ENCODE measurements at places on chromosomes 5 and 9. TPM values are rescaled to one million over a fixed set of nuclear protein-coding genes. Genes with fewer than 3 reads are reported as not detected.

GRCh38 chr9:106722051-106722753 is 140.8 kb upstream of the ZNF462 start:
- no peak for DNase-seq

HABP4 gene
- total RNA-seq, result 15.0 TPM

DDX4 gene
- total RNA-seq, result not detected

GRCh38 chr9:100285080-100285479 is 67.7 kb downstream of the TEX10 start:
- no peak for DNase-seq

IFNA2 gene
- not detected for total RNA-seq

AP3B1 gene
- 63.5 TPM for total RNA-seq

GRCh38 chr9:137462396-137462985 is 3.4 kb upstream of the NSMF start:
- DNase-seq, result no peak

- DNase-seq, result peak; percentile 69
Observed at GRCh38 chr9:15211160-15211814, 95.7 kb downstream of the TTC39B start.

PCA3 gene
- not detected for total RNA-seq

DNA sequence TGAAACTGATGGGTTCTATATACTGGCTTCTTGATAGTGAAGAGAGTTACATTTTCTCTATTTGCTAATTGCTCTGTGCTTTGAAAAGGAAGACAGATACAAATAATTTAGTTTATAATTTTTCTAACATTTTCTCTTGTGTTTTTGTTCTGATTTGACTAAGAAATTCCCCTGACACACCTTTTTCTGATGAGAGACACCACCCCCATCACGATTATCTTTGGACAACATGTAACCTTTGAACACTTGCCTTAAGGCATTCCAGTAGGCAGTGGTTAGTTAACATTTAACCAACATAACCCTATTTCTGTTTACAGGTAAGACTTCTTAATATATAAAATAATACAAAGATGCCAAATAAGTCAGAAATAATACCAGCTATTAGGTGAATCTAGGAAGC is 4.1 kb upstream of the PTBP3 start:
- DNase-seq, result no peak

DELE1 gene
- total RNA-seq, result 124 TPM

All from B cell (primary cell).